Stimulated activated CD8-positive, alpha-beta memory T cell treated with anti-CD3 and anti-CD28 coated beads, Interleukin-15, amount 100 ng/mL, for 48 hours (primary cell): ENCODE measurements at places on chromosomes 16 and 17.

DNA sequence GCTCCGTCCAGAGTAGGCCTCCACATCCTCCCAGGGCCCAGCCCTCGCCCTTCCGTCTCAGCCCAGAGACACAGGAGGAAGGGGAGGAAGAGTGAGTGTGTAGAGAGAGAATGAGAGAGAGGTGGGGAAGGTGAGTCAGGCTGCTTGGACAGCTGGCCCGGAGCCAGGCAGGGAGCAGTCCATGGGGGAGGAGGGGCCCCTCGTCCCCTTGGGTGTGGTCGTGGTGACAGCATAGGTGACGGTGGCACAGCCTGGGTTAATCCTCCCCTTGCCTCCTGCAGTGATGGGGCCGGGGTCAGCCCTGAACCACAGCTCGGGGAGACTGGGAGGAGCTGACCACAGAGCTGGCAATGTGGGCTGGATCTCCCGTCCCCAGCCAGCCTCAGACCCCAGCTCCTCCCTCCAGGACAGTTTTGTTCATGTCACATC, 36.5 kb downstream of the FA2H start:
- DNase-seq = no peak

GRCh38 chr16:10878644-10879501, 1.9 kb downstream of the CIITA start:
- no peak for DNase-seq

DNA sequence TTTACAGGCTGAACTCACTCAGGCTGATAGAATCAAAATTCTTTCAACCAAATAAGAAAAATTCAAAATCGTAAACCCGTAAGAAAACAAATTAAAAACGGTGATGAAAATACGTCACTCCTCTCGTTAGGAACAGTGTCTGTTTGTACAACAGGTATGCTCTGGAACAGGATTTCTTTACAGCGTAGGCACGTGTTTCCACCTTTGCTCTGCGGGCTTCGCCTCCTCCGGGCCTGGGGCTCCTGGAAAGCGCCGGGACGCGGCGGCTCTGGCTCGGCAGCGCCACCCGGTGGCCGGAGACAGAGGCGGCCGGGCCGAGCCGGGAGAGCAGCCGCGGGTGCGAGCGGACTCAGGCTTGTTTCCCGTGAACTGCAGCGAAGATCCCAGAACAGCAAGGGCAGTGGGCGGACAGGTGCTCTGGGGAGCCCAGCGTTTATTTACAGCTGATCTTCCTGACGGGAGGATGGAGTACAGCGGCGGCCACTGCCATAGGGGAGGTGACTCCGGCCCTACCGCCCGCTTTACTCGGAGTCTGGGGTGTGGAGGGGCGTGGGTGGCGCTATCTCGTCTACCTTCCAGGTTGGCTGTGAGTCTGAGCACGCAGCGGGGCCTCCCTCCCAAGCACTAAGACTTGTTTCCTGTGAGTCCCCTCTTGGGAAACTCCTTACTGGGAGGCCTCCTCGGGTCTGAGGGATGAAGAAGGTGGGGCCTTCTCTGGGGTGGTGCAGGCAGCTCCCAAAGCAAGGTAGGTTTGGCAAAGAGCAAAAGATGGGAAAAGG, 40.5 kb upstream of the ATP2A3 start:
- peak; percentile 27 for DNase-seq

DNA sequence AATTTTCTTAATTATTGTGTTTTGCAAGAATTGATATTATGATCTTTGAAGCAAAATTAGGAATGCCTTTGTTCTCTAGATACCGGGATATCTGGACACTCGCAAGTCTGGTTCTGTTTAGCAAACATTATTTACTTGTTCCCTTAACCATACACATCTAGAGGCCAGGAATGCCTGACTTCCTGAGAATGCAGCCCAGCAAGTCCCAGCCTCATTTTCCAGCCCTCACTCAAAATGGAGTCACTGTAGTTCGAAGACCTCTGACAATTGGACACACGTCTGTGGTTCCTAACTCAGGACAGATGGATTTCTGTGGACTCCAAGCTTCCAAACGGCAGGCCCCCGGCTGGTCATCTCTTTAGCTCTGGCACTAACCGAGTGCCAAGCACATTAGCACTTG, 355.4 kb upstream of the RBFOX1 start:
- DNase-seq = no peak

- DNase-seq = no peak
Observed at GRCh38 chr17:20299013-20299412, 168.3 kb downstream of the LGALS9B start.
